ENCODE measurements at places on chromosomes 11 and 22.

GRCh38 chr22:33601062-33601461 lies 319.2 kb downstream of the LARGE1 start:
- DNase-seq, result no peak

- no peak for DNase-seq
Observed at GRCh38 chr11:9459667-9460321, 1.0 kb upstream of the ZNF143 start.

GRCh38 chr22:49324527-49325491 lies 502.9 kb downstream of the BRD1 start:
- no peak for DNase-seq

DNA sequence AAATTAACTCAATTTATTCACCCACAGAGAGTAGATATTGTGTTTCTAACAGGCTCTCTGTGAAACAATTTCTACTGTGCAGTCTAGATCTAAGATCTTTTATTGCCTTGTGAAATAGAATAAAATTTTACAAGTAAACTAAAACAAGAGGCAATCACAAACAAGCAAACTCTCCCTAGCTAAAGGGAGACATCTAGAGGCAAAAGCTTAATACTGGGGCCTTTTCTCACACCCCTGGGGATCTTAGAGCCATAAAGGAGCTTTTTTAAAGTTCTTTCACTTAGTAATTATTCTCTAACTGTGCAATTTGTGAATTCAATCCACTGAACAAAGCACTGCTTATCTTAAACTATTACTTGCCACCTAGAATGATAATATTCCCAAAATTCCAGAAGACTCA lies 19.7 kb downstream of the ALG9 start:
- no peak for DNase-seq

- no peak for DNase-seq
Observed at GRCh38 chr11:74566146-74566960, 26.0 kb upstream of the POLD3 start.

- DNase-seq, result no peak
Observed at GRCh38 chr11:10499452-10499851, 41.5 kb downstream of the RNF141 start.

- peak; percentile 53 for DNase-seq
Observed at GRCh38 chr11:75474878-75475766, 42.1 kb upstream of the KLHL35 start.

DNA sequence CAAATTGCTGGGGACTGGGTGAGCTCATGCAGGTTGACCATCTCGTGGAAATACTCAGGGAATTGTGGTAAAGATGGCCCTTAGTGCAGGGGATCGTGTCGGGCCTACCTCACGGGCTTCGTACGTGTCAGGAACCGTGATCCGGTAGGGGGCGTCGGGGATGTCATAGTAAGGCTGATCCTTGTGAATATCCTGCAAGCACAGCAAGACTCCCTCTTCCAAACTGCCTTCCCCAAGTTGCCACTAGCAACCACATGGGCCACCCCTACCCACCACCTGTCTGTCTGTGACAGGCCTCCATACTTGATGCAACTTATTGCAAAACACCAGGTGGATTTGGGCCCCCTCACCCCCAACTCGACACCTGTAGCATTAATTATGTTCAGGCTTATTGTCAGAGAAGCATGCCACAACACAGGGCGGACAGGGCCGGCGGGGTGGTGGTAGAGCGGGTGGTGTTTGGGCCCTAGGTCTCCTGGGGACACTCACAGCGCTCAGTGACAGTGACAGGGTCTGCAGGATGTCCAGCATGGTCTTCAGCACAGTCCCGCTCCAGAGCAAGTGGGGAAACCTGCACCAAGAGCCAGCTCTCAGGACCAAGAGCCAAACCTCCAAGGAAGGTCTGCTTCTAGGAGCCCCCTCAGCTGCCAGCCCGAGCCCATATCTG lies 22.6 kb upstream of the SERPIND1 start:
- no peak for DNase-seq

GRCh38 chr11:66339162-66339675 lies 3.0 kb upstream of the RIN1 start:
- DNase-seq, result no peak

- DNase-seq, result no peak
Observed at GRCh38 chr11:76543006-76543703, 98.3 kb downstream of the EMSY start.

GRCh38 chr11:123581651-123582399 lies 72.6 kb downstream of the SCN3B start:
- DNase-seq, result no peak

- DNase-seq, result no peak
Observed at GRCh38 chr11:127919206-127920000, 668.0 kb downstream of the ETS1 start.

DNA sequence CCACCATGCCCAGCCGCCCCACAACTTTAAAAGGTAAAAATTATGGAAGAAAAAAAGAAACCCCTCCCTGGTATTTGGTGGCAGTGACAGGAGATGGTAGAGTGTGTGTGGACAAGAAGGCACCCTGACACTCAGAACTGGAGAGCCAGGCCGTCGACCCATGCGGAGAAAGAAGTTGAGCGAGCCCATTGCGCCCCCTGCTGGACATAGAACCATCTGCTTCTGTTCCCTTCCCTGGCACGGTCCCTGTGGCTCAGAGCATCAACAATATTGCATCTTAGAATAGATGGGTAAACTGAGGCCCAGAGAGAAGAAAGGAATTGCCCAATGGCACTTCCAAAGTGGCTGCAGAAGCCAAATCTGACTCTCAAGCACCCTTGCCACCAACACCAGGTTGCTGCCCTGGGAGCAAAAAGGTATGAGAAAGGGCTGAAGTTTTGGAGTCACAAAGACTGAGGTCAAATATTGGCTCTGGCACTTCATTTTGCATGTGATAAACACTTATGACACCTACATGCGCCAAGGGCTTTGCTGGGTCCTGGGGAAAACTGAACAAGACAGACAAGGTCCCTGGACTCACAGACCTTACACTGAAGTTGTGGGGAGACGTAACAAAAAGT lies 8.6 kb downstream of the MRPL11 start:
- DNase-seq, result peak; percentile 49

GRCh38 chr11:27209562-27210005 lies 153.4 kb downstream of the CCDC34 start:
- no peak for DNase-seq

DNA sequence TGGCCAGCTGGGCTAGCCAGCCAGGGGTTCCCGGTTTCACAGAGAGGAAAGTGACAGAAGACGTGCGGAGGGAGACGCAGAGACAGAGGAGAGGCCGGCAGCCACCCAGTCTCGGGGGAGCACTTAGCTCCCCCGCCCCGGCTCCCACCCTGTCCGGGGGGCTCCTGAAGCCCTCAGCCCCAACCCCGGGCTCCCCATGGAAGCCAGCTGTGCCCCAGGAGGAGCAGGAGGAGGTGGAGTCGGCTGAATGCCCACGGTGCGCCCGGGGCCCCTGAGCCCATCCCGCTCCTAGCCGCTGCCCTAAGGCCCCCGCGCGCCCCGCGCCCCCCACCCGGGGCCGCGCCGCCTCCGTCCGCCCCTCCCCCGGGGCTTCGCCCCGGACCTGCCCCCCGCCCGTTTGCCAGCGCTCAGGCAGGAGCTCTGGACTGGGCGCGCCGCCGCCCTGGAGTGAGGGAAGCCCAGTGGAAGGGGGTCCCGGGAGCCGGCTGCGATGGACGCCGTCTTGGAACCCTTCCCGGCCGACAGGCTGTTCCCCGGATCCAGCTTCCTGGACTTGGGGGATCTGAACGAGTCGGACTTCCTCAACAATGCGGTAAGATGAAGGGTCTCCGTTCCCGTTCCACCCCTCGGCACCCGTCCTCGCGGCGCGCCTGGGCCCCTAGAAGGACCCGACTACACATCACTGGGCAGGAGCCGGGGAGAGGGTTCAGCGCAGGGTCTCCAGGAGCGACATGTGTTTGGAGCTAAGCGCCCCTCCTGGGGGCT lies at the start of gene CREB3L1:
CREB3L1 (plus strand) TSS at position 41 of the 765 bp plus-strand sequence; CDS start at position 491, 450 bp downstream.
- DNase-seq, result no peak

GRCh38 chr11:134244593-134244992 lies 8.6 kb downstream of the THYN1 start:
- DNase-seq, result no peak

DNA sequence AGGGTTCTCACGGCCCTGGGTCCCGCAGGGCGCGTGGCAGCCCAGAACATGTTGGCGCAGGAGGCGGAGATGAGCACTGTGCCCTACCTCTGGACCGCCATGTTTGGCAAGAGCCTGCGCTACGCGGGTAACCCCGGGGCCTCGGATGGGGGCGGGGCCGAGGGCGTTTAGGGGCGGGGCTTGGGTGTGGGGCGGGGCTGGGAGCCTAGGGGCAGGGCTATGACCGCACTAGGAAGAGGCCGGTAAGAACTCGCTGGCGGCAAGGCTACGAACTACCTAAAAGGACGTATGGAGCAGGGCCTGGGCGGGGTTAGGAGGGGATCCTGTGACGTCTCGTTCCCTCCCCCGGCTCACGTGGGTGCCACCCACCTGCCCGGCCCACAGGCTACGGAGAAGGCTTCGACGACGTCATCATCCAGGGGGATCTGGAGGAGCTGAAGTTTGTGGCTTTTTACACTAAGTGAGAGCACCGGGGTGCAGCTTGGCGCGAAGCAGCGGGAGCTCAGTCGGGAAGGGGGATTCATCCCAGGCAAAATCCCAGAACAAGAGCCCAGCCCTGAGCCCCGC lies 2.8 kb upstream of the LZTR1 start:
- DNase-seq, result peak; percentile 30

DNA sequence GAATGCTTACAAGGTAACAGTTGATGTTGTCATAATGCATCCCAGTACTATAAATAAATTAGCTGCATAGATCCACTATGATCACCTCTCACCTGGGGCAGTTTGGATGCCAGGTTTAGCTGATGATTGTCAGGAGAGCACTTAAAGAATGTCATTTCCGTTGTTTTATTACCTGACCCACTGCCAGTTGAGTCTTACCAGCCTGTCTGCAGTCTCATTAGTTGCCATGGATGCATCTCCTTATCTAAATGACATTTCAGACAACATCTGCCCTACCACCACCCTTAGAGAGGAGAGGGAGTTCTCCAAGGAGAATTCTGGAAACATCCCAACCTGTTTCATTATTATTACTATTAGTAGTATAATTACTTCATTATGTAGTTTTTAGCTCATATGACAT lies 339.1 kb upstream of the API5 start:
- DNase-seq, result no peak

DNA sequence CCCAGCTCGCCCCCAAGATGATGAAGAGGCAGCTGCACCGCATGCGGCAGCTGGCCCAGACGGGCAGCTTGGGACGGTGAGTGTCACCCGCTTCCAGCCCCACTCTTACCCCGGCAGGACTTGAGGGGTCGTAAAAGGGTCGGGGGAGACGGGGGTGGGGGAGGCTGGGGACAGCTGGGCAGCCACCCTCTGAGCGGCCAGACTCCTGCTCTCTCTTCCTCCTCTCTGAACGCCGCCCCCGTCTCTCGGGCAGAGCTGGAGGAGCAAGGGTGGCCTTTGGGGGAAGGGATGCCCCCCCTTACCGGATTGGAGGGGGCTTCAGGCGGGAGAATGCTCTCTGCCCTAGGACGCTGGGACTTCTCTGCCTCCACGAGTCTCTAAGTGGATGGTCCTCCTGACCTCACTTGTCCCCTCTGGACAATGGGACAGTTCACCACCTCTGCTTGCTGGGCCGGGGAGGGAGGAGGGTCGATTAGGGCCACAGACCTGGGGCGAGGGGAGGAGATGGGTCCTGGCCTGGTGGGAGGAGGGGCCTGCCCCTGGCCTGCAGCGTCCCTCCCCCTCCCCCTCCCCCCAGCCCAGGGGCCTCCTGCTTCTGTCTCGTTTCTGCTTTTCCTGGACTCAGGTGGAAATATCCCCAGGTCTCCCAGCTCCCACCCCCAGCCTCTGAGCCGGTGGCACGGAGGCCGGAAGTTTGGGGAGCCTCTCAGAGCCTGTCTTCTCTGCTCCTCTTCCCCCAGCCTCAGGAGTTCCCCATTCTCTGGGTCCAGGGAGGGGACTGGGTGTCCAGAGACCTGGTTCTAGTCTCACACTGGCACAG lies 512 bp downstream of the SH3BP1 start:
- no peak for DNase-seq

GRCh38 chr11:69642913-69643632 lies 2.1 kb downstream of the CCND1 start:
- DNase-seq, result peak; percentile 63

DNA sequence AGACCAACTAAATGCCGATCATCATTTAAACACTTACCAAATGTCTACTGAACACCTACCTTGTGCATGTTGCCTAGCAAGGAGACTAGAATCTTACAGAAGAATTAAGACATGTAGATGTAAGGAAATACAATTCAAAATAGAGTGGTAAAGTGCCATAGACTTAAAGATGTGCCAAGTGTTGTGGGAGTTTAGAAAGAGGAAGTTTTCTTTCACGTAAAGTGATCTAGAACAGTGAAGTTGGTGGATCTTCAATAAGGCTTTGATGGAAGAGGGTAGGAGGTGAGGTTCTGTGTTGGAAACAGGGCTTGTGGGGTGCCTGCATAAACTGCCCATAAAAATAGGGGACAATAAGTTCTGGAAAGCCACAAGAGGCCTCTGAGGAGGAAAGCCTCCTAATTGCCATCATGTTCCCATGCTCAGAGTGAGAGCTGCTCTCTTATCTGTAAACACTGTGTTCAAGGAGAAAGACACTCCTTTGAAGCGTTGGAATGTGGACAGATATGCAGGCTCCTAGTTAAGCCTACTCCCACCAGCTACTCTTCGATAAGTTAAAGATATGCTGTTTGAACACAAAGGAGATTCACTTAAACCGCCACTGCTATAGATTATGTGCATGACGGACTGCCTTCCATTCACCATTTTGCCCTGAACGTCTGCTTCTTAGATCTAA lies 66.7 kb downstream of the HSD17B12 start:
- no peak for DNase-seq

GRCh38 chr11:66151273-66151672 lies 81.2 kb downstream of the PACS1 start:
- DNase-seq, result no peak

- DNase-seq, result no peak
Observed at GRCh38 chr11:14698771-14699170, 55.2 kb downstream of the PDE3B start.

GRCh38 chr22:19756288-19757128 lies 4.1 kb upstream of the TBX1 start:
- peak; percentile 60 for DNase-seq

DNA sequence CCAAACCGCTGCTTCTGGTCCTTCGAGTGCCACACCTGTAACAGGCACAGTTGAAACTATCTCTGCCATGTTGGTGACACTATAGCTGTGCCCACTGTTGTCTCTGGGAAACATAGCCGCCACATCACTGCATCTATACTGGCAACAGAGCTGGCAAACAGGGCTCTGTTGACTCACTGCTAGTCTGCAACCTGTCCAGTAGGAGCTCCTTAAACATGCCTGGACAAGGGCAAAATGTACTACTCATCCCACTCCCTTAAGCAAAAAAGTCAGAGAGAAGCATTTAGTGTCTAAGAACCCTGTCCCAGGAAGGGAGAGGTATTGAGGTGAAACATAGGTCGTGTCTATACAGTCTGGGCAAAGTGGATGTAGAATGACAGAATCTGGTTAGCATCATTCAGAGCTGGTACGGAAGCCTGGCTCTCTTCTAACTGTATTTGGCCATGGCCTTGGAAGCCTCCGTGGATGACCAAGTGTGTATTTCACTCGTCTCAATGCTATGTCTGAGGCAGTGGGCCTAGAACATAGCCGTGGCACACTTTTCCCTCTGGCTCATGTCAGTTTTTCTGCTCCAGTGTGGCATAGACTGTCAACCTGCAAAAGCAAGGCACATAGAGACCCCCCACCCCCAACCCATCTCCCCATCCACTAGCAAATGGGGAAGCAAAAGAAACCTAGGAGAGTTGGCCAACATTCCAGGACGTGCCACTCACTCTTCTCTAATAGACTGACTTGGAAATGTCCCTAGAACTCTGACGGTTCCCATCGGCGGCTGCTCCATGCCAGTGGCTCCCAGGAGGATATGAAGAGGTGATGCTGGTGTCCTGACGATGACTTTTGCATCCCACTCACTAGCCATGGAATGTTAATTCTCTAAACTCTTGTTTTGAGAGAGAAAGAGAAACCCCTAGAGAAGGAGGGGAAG lies 21.4 kb upstream of the PISD start:
- no peak for DNase-seq

Measured in activated T-helper 1 cell treated with Interleukin-2 at 50 U/mL for 16 hours (primary cell).